ENCODE measurements at places on chromosomes 11 and 22.

- DNase-seq = no peak
These were observed 997 bp downstream of the TST start for GRCh38 chr22:37018086-37018814.

DNA sequence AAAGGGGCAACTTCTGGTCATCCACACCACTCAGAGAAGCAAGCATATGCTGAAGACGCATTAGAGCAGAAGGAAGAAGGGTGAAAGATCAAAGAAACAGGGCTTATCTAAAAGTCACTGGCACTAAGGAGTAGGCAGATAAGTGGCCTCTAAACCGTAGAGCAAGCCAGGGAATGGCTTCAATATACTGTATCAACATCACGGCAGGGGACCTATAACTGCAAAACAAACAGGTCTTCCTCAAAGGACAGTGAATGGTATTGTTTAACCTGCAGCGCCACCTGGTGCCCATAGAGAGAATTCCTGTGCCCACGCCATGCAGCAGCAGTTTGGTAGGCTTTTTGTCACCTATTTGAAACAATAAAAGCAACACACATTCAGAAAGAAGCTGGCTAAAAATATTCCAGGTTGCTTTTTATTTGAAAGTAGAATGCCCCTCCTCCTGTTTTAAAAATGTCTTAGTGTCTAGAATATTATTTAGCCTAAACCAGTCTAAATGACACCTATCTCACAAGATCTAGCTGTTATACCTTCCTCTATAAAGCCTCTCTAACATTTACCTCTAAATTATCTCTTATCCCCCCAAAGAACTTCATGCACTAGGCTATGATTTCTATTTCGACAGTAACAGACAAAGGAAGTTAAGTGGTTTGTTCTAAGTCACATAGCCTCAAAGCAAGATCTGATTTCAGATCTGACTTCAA, 21.8 kb downstream of the SNX19 start:
- no peak for DNase-seq

DNA sequence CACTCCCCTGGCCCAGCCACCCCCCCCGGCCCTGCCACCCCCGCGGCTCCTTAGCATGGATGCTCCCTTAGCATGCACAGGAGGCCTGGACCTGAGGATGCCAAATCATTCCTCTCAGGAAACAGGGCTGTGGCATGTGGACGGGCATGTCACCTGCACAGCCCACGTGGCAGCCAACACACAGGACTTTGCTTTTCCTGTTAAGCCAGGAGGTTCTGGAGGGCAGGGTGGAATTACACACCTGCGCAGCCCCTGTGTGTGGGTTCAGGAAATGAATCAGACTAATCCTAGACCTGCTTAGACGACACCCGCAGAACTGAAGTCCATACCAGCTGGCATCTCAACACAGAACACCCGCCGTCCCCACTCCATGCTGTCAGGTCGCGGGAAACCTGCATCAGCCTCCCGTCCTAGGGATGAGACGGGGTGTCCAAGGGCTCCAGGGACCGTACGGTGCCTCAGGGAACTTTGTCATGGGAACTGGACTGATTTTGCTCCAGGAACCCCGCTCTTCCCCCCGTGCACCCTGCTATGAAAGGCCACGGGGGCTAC, 10.2 kb downstream of the CERK start:
- no peak for DNase-seq

- no peak for DNase-seq
These were observed 66.1 kb downstream of the SLC36A4 start for GRCh38 chr11:93131709-93132108.

GRCh38 chr11:7299393-7299792, 47.7 kb downstream of the SYT9 start:
- DNase-seq = no peak

GRCh38 chr22:22156716-22157347, 87.8 kb upstream of the VPREB1 start:
- DNase-seq = no peak

DNA sequence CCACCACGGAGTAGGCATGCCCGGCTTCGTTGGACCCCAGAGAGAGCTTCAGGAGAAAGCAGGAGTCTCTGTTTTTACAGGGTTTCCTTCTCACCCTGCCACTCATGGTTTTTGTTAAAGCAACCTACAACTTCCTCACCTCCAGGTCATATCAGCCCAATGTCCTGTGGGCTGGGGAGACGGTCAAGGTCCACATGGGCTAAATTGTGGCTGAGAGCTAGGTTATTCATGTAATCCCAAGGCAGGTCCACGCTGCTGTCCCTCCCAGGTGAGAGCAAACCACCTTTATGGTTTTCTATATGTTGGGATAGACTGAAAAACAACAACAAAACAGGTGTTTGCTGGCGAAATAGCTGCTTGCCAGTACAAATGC, 19.5 kb downstream of the TSPAN32 start:
- DNase-seq = peak; percentile 42

DNA sequence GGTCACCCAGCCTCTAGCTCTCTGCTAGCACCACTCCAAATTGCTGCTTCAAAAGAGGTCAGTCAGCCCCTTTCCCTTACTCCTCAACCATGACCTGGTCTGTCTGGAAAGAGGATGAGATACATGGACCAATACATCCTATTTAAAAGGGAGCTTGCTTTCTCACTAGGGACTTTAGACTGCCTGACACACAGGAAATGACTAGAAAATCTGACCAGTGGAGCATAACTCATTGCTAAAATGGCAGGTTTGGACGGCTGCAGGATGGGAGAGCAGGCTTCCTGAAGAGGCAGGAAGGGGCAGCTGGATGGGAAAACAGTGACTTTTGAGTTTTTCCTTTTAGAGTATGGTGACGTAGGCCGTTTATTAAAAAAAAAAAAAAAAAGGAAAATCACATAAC, 25.3 kb downstream of the STIM1 start:
- no peak for DNase-seq

GRCh38 chr11:70002433-70002832, 75.7 kb upstream of the ANO1 start:
- no peak for DNase-seq

GRCh38 chr11:71951741-71952310, 23.0 kb downstream of the RNF121 start:
- no peak for DNase-seq

- no peak for DNase-seq
These were observed 123.9 kb downstream of the OPCML start for GRCh38 chr11:133408402-133408801.

DNA sequence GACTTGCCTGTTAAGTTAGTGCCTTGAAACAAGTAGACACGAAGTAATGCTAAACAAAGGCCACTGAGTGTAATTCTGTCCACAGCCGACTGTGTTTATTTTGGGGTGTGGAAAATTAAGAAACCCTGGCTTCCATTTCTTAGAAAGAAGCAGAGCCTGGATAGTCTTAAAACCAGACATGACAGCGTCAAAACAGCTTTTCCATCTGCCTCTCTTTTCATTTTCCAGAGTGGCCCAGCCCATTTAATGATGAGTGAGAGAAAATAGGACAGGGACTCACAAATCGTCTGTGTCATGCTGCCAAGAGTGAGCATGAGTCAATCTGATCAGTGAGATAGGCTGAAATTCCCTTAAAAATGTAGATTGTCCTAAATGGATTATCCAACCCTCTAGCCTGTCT, 485.9 kb downstream of the JRKL start:
- DNase-seq = no peak

DNA sequence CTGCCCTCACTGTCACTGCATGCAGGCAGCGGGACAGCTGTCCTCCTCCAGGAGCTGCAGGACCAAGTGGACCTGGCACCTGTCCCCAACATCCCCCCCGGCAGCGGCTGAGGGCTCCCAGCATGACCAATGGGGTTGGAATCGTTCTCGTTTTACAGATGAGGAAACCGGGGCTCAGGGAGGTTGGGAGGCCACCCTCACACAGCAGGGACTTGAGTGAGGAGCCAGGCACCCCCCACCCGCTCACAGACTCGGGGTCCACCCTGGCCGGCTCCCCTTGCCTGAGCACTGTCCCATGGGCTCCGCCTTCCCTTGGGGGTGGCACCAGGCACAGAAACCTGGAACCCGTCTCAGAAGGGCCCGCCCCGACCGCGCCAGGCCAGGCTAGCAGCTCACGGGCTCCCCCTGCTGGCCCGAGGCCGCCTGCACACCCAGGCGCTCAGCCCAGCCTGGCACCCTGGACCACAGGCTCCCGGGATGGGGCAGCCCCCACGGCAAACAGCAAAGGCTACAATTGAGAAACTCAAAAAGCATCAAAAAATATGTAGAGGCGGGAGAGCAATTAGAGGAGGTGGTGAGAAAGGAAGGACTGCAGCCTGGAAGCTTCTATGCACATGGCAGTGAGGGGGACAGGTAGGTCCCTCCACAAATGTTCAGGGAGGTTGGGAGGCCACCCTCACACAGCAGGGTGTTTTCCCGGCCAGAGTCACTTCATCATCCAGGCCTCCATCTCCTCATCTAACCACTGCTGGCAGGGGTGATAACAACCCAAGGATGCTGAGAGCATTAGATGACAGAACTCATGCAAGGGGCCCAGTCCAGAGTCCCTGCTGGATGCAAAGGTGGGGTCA, 12.8 kb downstream of the MACROD1 start:
- DNase-seq = no peak

GRCh38 chr11:135069890-135070289, 657.8 kb upstream of the B3GAT1 start:
- DNase-seq = no peak

GRCh38 chr22:32691101-32691500, 110.4 kb upstream of the TIMP3 start:
- no peak for DNase-seq

DNA sequence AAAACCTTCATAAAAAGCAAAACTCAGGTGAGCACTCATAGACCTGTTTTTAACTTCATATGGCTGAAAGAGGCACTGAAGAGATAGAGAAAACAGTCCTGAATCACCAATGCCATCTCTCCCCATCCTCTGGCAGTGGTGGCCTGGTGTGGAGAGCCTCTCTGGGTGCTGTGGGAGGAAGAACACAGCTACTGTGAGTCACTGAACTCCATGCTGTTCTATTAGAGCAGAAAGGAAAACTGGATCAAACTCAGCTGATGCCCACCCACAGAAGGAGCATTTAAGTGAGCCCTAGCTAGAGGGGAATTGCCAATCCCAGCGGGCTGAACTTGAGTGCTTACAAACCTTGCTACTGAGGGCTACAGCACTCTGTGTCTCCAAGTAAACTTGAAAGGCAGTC, 115.3 kb upstream of the SESN3 start:
- no peak for DNase-seq

GRCh38 chr11:130778705-130779104, 137.6 kb downstream of the SNX19 start:
- no peak for DNase-seq

DNA sequence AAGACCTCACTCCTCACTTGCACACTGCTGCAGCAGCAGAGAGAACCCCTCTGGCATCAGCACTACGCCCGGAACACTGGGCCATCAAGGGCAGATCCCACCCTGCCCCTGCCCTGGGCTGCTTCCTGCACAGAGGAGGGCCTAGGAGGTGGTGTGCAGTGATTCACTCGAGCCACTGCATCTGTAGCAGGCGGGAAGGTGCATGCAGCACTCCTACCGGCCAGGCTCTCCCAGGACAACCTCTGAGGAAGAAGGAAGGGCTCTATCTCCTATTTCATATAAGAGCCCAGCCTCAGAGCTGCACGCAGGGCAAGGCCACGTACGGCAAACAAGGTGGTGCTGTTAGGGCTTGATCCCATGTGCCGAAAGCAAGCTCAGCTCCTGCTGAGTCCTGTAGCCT, 14.2 kb downstream of the RANGAP1 start:
- no peak for DNase-seq

DNA sequence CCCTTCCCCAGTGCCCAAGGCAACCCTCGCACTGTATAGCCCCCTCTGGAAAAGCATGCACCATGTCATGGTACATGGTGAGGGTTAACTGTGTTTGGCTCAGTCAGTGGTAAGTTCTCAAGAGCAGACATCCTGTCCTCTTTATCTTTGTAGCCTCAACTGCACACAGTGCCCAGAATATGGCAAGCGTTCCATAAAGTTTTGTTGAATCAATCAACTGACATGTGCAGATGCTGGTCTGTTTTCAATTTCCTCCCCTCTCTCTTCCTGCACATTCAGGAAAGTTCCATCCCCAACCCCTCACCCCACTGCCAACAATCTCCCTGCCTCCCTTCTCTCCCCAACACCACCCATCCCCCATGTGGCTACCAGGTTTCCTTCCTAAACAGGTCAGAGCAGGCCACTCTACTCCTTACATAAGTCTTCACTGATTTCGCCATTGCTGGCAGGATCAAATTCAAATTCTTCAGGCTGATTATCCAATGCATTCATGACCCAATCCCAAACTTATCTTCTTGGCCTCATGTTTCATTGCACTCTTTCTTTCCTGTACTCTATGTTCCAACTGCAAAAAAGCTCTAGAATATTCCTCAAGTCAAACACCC, 15.5 kb upstream of the TMPRSS5 start:
- no peak for DNase-seq

DNA sequence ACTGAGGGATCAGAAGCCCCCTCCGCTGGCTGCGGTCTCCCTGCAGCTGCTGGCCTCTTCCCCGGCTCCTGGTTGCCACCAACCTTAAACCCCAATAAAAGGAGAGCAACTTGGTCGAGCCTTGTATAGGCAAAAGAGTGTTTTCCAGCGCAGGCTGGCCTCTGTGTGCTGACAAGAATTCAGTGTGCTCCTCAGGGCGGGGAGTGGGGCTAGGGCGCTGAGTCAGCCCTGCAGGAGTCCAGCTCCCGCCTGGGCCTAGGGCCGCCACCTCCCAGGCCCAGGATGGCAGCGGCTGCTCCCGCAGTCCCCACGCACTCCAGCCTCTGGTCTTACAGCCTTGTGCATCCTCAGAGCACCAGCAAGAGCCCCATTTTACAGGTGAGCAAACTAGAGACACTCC, at the start of gene SHISAL1:
Gene SHISAL1 (minus strand): TSS at position 186 of the 400 bp plus-strand sequence. CDS start 12,006 bp downstream, outside the sequence.
- DNase-seq = no peak

DNA sequence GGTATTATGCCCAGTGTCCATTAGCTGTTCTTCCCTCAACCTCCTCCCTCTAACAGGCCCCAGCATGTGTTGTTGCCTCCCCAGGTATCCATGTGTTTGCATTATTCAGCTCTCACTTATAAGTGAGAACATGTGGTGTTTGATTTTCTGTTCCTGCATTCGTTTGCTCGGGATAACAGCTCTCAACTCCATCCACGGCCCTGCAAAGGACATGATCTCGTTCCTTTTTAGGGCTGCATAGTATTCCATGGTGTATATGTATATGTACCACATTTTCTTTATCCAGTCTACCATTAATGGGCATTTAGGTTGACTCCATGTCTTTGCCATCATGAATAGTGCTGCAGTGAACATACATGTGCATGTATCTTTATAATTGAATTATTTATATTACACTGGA, 82.8 kb downstream of the PRMT3 start:
- no peak for DNase-seq

GRCh38 chr11:85767246-85767945, 43.5 kb downstream of the SYTL2 start:
- DNase-seq = no peak

- peak; percentile 27 for DNase-seq
These were observed 5.4 kb downstream of the LMO1 start for GRCh38 chr11:8258289-8258688.

- no peak for DNase-seq
These were observed 12.2 kb downstream of the SC5D start for GRCh38 chr11:121304759-121305158.

All from type B pancreatic cell (in vitro differentiated cells).